ENCODE measurements at places on chromosomes 16 and 17. TPM values are rescaled to one million over a fixed set of nuclear protein-coding genes. Genes with fewer than 3 reads are reported as not detected.

The HOXB13 gene
- total RNA-seq = not detected

The CCT6B gene
- total RNA-seq = 1.6 TPM

The CHCT1 gene
- total RNA-seq = not detected

The ZG16 gene
- not detected for total RNA-seq

The TEX14 gene
- total RNA-seq = 2.4 TPM

The TBC1D3E gene
- total RNA-seq = not detected

The KRT9 gene
- total RNA-seq = not detected

The DNAJC7 gene
- total RNA-seq = 109 TPM

The ESRP2 gene
- not detected for total RNA-seq

The EMP2 gene
- total RNA-seq = not detected

- DNase-seq = no peak
Measured at GRCh38 chr16:4803401-4803844, 990 bp upstream of the ROGDI start.

- DNase-seq = no peak
Measured at GRCh38 chr17:49783791-49784190, 4.7 kb upstream of the KAT7 start.

DNA sequence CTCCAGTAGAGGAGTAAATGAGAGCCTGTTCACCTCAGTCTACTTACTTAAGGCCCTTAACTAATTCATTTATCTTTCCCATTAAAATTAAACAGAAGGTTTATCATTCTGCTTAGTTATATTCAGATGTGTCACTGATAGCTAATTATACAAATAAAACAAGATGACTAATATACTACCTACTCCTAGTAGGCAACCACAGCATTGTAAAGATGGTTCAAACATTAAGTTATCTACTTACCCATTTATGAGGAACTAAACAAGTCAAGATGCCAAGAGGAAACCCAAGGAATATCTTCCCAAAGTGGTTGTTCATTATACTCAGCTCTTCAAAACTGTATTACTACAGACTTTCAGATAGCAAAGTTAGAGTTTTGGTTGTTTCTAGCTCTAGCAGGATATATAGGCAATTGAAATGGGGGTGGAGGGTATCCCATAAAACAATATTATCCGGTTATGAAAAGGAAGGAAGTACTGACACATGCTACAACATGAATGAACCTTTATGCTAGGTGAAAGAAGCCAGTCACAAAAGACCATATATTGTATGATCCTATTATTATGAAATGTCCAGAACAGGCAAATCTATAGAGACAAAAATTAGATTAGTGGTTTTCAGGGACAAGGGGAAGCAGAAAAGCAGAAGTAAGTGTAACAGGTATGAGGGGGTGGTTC, 56.5 kb downstream of the SPAG9 start:
- no peak for DNase-seq

DNA sequence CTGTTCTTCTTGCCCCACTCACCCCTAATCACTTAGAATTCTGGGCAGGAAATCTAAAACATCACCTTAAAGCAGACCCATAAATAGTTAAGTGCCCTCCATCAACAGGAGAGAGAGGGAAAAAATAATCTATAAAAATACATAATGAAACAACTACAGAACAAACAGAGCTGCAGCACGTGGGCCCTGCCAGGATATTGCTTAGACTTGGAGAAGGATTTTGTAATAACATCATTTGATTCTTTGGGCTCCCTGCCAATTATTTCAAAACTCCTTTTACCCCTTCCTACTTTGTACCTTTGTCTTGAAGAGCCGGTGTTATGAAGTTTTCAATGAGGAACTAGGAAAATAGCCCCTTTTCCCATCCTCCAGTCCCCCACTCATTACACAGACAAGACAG, 130.6 kb upstream of the TOX3 start:
- no peak for DNase-seq

- no peak for DNase-seq
Measured at GRCh38 chr16:77579351-77579891, 142.9 kb upstream of the NUDT7 start.

DNA sequence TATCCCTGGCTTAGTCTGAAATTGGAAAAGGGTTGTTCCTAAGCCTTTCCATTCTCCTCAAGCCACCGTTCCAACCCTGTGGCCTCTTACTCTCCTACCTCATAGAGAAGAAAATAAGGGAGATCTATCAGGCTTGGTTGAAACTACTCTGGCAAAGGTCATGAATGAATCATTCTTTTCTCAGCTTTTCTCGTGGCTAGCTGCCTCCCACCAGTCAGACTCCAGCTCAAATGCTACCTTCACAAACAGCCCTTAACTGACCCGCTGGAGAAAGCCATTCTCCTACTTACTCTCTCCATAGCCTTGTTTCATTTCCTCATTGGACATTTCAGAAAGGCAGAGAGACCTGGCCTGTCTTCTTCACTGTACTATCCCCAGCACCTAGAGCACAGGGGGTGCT, 8.9 kb downstream of the MYH10 start:
- no peak for DNase-seq

DNA sequence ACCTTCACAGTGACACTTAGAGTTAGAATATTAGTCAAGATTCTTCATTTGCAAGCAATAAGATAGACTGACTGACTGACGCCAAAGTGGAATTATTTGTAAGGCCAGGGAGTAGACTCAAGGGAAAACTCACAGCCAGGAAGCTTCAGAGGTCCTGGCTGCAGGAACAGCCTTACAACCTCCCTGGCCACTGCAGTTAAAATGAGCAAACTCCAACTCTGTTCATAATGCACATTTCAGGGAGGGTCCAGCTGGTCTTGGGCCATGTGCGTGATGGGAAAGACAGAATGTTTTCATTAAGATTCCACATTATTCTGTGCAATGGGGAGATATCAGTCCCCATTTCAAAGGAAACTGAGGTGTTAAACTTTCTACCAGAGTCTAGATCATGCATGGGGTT, 9.9 kb downstream of the CAPNS2 start:
- DNase-seq = no peak

- DNase-seq = no peak
Measured at GRCh38 chr16:89476811-89477261, 13.5 kb downstream of the ANKRD11 start.

- DNase-seq = no peak
Measured at GRCh38 chr16:28085389-28086171, 22.1 kb upstream of the GSG1L start.

DNA sequence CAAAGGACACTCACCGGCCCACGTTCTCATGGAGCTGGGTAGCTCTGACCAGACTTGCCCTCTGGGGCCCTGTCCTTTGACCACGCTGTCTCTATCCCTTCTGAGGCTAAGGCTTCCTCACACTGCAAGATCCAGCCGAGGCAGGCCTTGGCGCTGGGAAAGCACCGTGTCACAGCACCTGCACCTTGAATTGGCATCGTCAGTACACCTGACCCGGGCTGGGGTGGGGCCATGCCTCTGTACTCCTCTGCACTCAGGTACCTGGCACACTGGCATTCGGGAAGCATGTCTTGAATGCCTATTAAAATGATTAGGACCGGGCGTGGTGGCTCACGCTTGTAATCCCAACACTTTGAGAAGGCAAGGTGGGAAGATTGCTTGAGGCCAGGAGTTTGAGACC, 6.0 kb downstream of the TBC1D24 start:
- DNase-seq = no peak

GRCh38 chr17:59695945-59696681, 11.1 kb downstream of the PTRH2 start:
- DNase-seq = no peak

- no peak for DNase-seq
Measured at GRCh38 chr17:36641877-36642845, 40.8 kb downstream of the MRM1 start.

DNA sequence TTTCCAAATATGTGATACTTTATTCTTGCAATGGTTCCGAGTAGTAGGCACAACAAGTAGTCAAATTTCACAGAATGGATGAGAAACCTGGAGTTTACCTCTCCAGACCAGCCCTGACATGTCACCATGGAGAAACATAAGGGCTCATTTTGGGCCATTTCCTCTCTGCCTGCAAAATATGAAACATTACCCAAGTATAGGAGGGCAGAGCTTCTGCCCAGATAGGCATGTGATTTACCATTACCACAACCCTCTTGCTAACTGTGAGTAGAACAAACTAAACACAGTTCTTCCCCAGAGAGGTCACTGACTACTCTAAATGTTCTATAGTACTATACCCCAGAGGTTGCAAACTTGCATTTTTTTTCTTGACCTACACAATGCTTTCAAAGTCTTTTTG, 15.7 kb upstream of the KPNB1 start:
- no peak for DNase-seq

GRCh38 chr17:61058066-61058465, 341.6 kb upstream of the TBX2 start:
- DNase-seq = no peak

DNA sequence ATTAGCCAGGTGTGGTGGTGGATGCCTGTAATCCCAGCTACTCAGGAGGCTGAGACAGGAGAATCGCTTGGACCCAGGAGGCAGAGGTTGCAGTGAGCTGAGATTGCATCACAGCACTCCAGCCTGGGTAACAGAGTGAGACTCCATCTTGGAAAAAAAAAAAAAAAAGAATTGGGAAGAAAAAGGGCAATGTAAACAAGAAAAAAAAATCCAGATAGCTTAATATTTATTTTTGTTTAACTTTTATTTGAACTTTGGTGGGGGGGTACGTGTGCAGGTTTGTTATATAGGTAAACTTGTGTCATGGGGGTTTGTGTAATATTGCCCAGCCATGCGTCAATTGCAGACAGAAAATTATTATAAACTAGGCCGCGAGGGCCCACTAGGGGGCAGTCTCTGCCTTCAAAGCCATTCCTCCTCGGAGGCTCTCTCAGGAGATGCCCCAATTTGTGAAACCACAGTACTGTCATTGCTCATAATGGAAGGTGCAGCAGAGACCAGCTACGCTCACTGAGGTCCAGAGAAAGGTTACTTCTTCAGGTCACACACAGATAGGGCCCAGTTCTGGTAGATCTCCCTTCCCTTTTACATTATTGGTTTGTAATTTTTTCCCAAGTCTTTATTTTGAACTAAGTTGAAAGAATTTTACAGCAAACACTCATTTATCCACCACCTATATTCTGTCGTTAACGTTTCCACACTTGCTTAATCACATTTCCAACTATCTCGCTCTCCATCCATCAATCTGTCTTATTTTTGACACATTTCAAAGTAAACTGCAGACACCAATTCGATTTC, 206.2 kb downstream of the PRKCB start:
- DNase-seq = peak; percentile 67

- no peak for DNase-seq
Measured at GRCh38 chr17:7667656-7668406, 17.1 kb downstream of the ATP1B2 start.

DNA sequence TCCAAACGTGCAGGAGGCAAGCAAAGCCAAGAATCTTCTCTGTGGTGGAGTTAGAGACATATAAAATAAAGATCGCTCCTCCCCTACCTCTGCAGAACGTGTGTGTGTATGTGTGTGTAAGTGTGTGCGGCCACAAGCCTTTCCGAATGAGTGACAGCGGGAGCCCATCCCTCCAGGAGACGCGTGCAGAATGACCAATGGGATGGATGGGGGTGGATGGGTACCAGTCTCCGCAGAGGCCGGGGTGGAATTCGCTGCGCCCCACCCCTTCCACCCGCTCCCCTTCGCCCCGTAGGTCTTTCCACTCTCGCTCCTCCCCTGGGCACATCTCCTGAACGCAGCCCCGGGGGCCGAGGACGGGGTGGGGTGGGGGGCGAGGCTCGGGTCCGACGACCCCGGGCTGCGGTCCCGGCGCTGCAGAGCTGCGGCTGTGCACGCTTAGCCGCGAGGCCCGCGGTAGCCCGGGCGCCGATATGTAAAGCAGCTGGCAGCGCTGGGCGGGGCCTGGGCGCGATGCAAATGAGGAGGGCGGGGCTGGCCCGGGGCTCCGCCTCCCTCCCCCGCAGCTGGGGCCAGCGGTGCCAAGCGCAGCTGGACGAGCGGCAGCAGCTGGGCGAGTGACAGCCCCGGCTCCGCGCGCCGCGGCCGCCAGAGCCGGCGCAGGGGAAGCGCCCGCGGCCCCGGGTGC, at the start of gene PRKCB:
TSS of gene PRKCB (plus strand) at position 594 of the 688 bp plus-strand sequence.
- DNase-seq = peak; percentile 93

GRCh38 chr16:67530013-67530939, 1.6 kb downstream of the RIPOR1 start:
- DNase-seq = no peak

All from naive thymus-derived CD4-positive, alpha-beta T cell (primary cell).